ENCODE measurements at places on chromosomes 5 and 9. TPM values are rescaled to one million over a fixed set of nuclear protein-coding genes. Genes with fewer than 3 reads are reported as not detected.

DNA sequence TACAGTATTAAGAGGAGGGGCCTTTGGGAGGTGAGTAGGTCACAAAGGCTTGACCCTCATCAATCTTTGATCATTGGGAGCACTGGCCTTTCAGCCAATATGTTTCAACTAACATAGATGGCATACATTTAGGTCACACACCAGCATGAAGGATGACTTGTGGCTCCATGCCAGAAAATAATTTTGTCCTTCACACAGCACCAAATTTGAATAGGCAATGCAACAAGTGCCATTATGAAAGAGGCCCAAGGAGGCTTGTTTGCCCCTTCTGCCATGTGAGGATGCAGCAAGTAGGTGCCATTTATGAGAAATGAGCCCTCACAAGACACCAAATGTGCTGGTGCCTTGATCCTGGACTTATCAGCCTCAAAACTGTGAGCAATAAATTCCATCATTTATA lies 81.1 kb downstream of the JAKMIP2 start:
- no peak for DNase-seq

- DNase-seq: no peak
Observed at GRCh38 chr9:34518110-34518616, 4.6 kb downstream of the ENHO start.

GRCh38 chr9:108844391-108844790 lies 11.4 kb downstream of the ACTL7B start:
- DNase-seq: no peak

DNA sequence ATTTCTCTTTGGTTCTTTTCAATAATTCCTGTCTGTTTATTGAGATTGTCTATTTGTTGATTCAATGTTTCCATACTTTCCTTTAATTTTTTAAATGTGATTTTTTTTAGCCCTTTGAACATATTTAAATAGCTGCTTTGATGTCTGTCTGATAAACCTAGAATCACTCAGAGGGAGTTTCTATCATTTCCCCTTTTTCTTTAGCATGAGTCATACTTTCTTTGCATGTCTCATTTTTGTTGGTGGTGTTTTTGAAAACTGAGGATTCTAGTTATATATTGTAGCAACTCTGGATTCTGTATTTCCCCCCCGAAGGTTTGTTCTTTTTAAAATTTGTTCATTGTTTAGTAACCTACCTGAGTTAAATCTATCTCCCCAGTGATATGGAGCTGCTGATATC lies 24.2 kb upstream of the ZNF618 start:
- no peak for DNase-seq

- DNase-seq: no peak
Observed at GRCh38 chr5:120052916-120053828, 410.9 kb upstream of the PRR16 start.

DNA sequence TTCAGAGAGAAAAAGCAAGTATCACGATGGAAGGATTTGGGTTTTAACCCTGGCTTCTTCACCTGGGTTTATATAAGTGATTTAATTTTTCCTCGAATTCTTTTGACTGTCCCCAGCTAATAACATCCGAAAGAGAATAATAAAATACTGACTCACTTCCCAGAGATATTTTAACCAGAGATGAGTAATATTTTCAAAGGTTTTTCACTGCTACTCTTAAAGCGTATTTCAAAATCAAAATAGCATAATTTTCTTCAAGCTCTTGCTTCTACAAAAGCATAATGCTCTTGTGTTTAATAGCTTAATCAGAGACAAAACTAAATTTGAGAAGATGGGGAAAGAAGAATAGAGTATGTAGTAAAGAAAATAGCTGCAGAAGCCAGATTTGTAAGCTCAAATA lies 215.2 kb upstream of the PTGER4 start:
- DNase-seq: no peak

GRCh38 chr9:4386819-4387218 lies 87.0 kb upstream of the GLIS3 start:
- DNase-seq: no peak

DNA sequence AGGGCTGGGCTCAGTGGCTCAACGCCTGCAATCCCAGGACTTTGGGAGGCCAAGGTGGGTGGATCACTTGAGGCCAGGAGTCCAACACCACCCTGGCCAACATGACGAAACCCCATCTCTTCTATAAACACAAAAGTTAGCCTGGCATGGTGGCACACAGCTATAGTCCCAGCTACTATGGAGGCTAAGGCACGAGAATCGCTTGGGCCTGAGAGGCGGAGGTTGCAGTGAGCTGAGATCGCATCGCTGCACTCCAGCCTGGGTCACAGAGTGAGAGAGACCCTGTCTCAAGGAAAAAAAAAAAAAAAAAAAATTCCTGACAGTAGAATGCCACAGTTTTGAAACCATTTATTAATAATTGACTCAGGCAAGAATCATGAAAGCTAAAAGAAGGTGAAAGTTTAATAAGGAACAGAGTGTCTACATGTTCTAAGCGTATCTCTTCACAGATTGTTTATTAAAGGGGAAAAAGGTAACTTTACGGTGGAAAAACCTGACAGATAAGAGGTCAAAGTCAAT lies 5.7 kb upstream of the PTGR1 start:
- DNase-seq: peak; percentile 78

DNA sequence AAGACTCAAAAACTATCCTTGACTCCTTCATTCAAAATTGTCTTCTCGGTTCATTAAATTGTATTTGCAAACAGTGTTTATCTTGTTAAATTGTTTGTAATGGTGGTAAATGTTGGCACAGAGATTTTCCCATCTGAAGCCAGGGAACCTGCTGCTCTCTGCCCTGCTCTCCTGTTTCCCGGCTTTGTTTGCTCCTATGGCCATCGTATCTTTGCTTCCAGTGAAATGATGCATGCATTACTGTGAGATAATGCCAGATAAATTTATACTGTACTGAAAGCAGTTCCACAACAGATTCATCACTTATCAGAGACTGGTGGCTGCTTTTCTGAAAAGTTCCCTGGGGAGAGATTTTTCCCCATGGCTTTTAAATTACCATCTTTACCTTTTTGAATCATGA lies 81.4 kb downstream of the CD180 start:
- DNase-seq: no peak

DNA sequence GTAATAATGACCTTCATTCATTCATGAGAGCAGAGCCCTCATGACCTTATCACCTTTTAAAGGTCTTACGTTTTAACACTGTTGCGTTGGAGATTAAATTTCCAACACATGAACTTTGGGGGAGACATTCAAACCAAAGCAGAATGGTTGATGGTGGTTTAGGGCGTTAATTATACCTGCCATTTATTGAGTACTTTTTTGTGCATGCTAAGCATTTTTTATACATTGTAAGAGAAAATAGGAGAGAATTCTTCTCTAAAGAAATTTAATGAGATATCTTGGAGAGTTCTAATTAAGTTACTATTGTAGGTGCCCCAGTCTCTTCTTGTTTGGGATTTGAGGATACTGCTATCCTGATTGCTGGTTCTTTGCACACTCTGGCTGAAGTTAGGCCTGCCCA lies 12.4 kb downstream of the AP3S1 start:
- no peak for DNase-seq

DNA sequence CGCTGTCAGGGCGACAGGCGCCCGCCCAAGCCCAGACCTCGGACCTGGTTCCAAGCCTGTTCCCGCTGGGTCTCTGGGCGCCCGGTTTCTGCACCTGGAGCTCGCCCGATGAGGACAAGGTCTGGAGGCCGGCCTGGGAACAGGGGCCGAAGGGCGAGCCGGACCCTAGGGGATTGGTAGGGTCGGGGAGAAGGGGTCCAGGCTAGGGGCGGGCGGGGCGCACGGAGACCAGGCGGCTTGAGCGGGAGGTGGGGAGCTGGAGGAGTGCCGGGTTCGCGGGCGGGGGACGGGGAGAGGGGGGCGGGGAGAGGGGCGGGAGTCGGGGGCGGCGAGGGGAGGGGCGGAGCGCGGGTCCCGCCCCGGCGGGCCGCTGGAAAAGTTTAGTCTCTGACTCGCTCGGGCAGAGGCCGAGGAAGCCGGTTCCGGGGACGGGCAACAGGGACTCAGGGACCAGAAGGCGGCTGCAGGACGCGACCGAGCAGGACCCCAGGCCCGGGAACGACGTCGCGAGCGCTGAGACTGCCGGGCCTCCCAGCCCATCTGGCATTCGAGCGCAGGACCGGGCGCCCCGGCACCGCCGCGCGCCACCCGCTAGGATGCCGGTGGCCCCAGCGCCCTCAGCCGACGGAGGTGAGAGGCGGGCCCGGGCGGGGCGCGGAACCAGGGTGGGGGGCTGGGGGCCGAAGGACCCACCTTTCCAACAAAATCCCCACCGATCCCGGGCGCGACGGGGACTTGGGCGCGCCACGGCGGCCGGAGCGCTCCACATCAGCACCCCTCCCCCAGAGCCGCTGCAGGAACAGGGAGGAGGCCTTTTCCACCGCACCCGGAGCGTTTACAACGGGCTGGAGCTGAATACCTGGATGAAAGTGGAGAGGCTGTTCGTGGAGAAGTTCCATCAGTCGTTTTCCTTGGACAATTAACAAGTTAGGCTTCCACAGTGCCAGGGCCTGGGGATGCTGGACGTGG lies at the start of gene S1PR3:
Gene S1PR3, plus strand, starts transcription at position 403 of the 969 bp plus-strand sequence. CDS start 9,733 bp downstream, outside the sequence.
- DNase-seq: no peak

- peak; percentile 89 for DNase-seq
Observed at GRCh38 chr5:56588636-56589480, 226.5 kb upstream of the MAP3K1 start.

- DNase-seq: peak; percentile 56
Observed at GRCh38 chr9:91177661-91178280, 183.9 kb downstream of the AUH start.

DNA sequence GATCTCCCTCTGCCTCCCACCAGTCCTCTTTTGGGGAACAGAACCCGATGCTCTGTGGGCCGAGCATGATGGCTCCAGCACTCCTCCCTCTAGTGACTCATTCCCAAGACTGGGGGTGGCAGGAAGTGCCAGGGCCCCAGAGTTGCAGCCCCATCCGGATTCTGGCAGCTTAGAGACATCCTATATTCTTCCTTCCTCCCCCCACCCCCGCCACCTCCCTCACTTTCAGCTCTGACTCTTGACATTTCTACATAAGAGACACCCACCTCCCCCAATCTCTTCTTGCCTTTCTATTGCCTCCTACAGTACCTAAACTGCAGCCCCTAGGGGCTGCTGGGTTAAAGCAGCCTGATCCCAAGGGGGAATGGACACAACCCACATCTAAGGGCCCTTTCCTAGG lies 47.1 kb upstream of the MATR3 start:
- DNase-seq: no peak

- DNase-seq: no peak
Observed at GRCh38 chr9:105146677-105147076, 97.8 kb upstream of the SLC44A1 start.

- no peak for DNase-seq
Observed at GRCh38 chr9:126411225-126411947, 84.8 kb downstream of the MVB12B start.

DNA sequence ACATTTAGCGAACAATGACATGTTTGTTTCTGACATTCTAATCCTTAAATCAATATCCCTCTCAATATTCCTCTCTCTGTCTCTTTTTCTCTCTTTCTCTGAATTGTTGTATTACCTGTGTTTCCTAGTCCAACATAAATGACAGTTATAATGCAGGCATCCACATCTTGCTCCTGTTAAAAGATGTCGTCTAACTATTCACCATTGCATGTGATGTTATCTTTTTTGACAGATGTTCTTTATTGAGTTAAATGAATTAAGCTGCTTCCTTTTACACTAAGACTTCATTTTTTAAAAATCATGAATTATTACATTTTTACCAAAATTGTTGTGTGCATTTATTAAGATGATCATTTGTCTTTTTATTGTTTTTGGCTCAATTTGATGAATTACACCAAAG lies 527.5 kb downstream of the PRR16 start:
- no peak for DNase-seq

The FIBCD1 gene
- total RNA-seq: not detected

The TMEM174 gene
- not detected for total RNA-seq

The SPAG8 gene
- total RNA-seq: 0.94 TPM

The NR2F1 gene
- 2.1 TPM for total RNA-seq

The SLC6A7 gene
- 12.3 TPM for total RNA-seq

The PRDM9 gene
- not detected for total RNA-seq

The ZNF883 gene
- 1.6 TPM for total RNA-seq

The ROR2 gene
- 0.70 TPM for total RNA-seq
